ENCODE measurements at places on chromosomes 4 and X.

DNA sequence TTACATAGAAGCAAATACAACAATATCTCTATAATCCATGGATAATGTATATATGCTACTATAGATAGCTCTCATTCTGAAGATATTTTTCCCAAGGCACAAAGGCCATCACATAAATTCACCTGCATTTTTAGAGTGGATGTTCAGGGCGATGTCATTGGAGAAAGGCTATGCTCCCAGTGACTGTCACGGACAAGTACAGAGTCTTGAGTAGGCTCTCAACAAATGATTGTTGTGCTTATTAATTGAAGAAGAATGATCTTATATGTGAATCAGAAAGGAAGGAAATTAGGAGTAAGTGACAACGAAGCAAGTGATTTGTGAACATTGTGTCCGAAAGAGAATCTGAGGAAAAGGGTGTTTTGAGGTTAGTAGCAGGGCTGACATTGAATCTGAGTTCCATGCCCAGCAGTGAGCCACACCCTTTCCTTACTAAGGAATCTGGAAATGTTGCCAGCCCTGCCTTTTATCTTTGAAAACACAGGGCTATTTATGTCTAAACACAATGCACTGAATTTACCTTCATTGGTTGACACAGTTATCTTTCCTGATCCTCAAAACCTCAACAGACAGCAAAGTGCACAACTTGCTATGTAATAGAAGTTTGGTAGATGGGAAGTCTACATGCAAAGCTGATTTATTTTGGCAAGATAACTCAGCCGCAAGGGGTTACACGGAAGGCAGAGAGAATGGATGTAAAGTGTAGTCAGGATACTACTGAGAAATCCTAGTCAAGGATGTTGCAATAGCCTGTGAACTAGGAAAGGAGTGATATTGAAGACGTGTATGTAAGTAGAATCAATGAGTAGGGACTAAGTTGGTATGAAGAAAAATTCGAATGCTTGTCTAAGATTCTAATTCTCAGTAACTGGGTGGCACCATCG is 50.4 kb downstream of the SORBS2 start:
- no peak for DNase-seq

GRCh38 chr4:6888506-6889071 is 21.0 kb upstream of the TBC1D14 start:
- no peak for DNase-seq

DNA sequence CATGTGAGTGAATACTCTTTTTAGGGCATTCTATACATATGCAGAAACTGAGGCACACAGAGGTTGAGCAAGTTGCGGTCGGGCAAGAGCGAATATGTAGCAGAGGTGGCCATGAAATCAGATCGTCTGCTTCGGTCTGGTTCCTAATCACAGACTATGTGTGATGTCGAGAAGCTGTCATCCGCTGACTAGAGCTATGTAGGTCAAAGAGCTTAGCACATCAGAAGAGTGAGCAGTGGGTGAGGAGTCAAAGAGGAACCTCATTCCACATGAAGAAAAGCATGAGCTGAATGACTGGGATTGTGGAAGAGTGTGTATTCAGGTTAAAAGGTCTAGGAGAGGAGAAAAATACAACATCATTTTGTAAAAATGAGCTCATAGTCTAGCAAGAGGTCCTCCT is 19.0 kb downstream of the GAB3 start:
- DNase-seq, result no peak

GRCh38 chr4:170089668-170090351 is at the start of gene AADAT:
Gene AADAT, minus strand, starts transcription at chr4:170089956. Its CDS starts 266 bp downstream, at chr4:170089690.
- no peak for DNase-seq

DNA sequence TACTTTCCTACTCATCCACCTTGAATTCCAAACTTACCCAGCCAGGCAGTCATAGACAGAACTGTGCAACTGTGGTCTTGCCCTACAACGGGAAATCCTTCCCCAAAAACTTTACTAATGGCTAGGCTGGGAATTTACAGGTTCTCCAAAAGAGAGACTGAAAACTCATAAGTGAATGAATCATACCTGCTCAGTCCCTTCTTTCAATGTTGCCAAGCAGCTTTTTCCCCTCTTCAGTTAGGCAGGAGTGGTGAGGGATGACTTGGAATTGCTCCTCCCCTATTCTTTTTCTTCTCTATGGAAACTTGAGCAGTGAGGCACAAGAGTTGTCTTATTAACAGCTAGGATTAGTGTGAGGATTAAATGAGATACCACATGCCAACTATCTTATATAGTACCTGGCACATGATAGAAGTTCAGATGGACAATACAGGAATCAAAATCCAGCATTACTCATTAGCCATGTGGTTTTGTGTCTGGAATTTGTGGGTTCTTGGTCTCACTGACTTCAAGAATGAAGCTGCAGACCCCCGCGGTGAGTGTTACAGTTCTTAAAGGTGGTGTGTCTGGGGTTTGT is 105.9 kb downstream of the TEX13A start:
- no peak for DNase-seq
